ENCODE measurements at places on chromosomes 3 and 15. TPM values are rescaled to one million over a fixed set of nuclear protein-coding genes. Genes with fewer than 3 reads are reported as not detected.

- no peak for DNase-seq
Measured at GRCh38 chr15:70033109-70033508, 64.6 kb downstream of the TLE3 start.

DNA sequence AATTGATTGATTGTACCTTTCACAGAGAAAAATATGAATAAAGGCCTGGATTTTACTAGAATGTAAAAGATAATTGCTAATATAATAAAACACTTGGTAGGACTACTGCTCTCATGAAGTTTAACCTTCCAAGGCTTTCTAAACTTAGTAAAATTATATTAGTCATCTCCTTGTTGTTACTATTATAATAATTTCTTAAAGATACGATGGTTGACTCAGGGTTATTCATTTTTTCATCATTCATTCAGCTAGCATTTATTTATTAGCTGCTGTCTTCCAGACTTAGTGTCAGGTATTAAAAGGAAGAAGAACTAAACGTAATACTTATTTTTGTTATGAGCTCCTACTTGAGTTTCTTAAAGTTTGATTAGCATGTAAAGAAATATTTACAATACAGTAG lies 771.6 kb upstream of the NR2F2 start:
- no peak for DNase-seq

DNA sequence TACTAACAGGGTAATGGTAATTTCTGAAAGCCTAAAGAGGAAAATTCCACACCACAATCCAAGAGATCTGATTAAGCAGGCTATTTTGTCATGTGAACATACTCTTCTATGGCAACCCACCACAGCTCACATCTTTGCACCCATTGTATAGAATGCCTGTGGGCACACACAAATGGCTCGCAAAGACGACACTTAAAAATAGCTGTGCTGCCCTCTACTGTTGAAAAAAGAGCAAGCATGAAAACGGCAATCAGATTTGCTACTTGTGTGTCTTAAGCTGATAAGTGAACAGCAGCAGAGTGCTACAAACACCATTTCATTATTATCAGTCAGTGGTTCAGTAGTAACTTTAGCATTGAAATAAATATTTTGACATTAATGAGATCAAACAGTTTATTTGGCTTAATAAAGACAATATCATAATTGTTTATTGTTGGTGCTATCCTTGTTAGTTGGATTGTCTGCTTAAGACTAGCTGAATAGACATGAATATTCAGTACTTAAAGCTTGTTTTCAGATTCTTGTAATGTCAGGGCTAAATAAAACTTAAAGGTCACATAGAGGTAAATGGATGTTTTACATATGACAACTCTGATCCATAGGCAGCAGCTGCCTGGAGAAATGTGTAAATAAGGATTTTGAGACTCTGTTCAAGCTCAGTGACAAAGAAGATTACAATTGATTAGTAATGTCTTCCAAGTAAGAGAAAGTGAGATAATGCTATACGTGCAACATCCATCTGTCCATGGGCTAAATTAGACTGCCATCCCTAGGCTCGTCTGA lies 199.1 kb downstream of the LRRN1 start:
- DNase-seq, result peak; percentile 38

- no peak for DNase-seq
Measured at GRCh38 chr15:101063891-101064794, 145.0 kb downstream of the LRRK1 start.

DNA sequence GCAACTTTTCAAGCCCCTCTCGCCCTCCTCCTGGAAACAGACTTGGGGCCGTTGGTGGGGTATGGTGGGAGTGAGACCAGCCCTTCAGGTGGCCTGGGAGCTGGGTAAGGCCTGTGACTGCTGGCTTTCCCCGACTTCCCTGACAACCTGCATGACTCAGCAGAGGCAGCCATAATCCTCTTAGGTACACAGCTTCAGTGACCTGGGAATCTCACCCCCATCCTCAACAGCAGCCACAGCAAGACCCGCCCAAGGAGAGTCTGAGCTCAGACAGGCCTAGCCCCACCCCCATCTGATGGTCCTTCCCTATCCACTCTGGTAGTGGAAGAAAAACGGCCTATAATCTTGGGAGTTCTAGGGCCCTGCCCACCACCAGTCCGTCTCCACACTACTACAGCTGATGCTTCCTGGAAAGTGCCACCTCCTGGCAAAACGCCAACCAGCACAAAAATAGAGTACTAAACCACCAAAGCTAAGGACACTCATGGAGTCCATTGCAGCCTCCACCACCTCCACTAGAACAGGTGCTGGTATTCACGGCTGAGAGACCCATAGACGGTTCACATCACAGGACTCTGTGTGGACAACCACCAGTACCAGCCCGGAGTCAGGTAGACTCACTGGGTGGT lies 13.1 kb upstream of the SLC27A2 start:
- DNase-seq, result no peak

GRCh38 chr3:102712896-102713295 lies 278.1 kb downstream of the ZPLD1 start:
- DNase-seq, result no peak

DNA sequence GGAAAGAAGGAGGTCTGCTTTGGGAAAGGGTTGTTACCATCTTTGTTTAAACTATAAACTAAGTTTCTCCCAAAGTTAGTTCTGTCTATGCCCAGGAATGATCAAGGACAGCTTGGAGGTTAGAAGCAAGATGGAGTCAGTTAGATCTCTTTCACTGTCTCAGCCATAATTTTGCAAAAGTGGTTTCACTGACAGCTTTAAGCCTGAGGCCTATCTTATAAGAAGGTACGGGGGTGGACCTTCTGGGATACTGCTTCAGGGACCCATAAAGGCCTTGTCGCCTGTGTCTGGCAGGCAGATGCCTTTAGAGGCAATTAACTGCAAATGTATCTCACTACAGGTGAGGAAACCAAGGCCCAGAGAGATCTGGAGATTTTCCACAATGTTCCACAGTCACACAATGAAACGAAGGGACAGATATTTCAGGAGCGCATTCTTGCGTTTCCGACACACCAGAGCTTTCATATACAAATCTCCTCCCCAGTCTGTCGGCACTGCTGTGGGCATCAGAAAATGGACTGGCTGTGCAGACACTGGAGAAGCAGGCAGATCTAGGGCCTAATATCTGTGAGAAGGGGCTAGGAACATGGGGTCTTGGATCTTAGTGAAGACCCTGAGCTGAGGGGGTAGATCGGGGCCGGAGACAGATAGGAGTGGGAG lies 169.5 kb upstream of the SMAD3 start:
- DNase-seq, result no peak

DNA sequence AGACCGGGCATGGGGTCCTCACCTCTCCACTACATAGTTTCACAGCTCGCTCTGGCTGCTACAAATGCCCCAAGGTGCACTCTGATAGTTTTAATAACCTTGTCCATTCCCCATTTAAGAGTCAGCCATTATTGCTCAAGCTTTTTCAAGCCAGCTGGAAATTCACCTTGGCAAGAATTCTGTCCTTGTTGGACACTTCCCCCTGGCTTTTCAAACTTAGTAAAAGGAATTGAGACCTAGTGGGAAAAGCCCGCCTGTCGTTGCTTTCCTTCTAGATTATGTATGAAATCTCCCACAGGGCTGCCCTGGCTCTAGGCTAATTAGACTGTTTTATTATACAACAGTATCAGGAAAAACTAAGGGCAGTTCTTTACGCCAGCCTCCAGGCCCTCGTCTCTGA lies 293.7 kb upstream of the GADL1 start:
- DNase-seq, result no peak

DNA sequence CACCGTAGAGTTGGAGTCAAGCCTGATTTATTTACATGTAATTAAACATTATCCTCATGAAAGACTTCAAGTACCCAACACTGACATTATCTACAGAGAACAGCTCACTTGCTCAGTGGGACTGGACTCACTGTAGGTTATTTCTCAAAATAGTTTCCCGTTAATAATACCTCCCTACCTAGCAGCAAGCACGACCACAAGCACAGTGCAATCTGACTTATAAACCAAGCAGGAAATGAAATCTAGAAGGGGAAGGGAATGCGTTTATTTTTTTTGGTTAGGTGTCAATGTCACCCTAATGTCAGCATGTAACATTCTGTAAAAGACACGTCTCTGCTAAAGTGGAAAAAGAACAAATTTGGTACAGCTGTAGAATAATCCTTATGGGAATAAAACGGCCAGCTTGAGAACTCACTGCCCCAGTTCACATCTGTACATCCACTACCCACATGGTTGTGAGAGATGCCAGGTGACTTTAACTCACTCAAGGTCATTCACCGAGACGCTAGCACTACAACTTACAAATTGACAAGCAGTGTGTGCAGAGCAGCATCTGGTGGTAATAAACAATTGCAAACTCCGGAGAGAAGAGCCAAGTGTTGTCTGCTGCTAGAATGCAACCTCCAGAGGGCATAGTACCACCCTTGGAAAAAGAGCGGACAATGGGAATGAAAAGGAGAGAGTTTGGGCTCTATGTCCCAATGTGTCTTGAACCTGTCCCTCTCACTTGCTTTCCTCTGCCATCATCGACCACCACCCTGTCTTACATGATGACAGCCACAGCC lies 242.5 kb downstream of the CADPS start:
- DNase-seq, result peak; percentile 5

DNA sequence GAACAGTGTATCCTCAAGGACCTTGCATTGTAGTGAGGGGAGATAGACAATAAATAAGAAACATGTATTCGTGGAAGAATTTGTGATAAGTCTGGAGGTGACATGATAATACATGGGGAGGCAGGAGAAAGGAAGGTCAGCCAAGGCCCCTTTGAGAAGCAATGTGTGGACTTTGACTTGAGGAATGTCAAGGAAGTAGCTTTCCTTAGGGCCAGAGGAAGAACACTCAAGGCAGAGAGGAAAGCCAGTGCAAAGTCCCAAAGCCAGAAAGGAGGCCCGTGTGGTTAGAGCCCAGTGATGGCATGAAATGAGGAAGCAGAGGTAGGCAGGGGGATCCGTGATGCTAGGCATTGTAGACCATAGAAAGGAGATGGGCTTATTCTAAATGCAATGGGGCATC lies 192.2 kb downstream of the NR1D2 start:
- DNase-seq, result peak; percentile 71

DNA sequence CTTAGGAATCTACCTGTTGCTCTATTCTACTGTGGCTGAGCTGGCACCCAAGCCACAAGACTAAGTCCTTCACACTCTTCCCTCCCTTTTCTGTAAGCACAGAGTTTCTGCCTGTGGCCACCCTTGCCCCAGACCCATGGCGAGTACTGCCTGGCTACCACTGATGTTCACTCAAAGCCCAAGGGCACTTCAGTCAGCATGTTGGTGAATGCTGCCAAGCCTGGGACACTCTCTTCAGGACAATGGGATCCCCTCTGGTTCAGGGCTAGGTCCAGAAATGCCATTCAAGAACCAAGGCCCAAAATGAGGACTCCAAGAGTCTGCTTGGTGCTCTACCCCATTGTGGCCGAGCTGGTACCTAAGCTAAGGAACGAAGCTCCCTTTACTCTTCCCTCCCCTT lies 184.2 kb downstream of the FGF12 start:
- no peak for DNase-seq

DNA sequence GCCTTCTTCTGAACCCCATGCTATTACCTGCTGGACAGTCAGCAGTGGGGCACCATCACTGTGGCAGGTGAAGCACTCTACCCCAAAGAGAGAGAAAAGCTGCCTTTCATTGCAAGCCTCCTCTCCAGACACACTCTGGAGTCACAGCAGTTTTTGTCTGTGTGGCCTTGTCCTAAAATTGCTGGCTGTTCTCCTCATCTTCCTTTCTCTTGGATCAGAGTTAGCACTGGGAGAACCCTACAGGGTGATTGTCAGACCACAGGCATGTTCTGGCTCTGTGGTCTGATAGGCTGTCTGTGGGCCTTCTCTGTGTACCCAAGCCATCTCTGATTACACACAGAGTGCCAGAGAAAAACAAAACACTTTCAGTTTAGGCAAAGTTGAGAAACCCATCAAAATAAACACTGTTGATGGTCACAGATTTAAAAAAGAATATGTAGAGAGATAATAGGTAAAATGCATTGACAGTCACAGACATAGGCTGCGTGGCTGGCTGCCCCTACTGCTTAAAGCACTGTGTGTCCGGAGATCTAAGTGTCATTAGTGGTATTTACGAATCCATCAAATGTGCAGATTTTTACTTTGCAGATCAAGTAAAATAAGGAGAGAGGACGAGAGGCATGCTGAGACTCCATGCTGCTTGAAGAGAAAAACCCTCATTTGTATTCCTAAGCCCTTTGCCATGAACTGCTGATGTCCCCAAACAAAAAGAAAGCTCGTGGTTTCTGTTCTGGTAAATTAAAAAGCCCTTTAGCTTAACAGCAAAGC lies 689.9 kb downstream of the TUSC7 start:
- no peak for DNase-seq

DNA sequence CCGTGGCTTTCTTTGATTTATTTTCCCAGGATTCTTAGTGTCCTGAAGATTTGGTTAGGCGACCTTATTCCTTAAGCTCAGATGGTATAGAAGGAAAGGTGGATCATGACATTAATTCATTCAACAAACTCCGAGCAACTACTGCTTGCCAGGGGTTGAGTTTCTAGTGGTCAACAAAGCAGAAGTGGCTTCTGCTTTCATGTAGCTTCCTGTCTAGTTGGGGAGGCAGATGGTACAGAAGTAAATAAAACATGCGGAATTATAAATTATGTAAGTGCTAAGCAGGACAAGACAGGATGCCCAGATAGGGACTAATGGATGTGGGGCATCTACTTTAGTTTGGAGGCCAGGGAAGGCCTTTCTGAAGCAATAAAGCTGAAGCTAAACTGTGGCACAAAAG lies 15.6 kb downstream of the EEFSEC start:
- no peak for DNase-seq

DNA sequence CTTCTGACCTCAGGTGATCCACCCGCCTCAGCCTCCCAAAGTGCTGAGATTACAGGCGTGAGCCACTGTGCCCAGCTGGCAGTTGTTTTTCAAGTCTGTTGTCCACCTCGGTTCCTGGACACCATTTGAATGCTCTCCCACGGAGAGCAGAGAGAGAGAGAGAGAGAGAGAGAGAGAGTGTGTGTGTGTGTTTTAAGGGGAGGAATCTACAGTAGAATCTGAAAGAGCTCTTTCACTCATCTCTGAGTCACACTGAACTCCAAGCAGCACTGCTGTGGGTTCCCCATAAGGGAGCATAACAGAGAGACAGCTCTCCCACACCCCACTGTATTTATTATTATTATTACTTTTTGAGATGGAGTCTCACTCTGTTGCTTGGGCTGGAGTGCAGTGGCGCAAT lies 156.6 kb downstream of the RPLP1 start:
- DNase-seq, result no peak

DNA sequence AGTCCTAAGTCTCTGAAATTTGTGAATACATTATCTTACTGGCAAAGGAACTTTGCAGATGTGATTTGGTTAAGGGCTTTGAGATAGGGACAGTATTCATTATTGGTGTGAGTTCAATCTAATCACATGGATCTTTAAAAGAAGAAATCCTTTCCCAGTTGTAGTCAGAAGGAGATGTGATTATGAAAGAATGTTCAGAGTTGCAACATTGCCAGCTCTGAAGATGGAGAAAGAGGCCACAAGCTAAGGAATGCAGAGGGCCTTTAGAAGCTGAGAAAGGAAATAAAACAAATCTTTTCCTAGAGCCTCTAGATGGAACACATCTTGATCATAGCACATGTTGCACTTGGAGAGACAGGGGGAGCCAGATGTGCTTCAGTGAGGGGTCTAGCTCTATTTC lies 27.7 kb upstream of the SIAH2 start:
- no peak for DNase-seq

Gene NTRK3
- polyA plus RNA-seq, result 3.1 TPM

- DNase-seq, result no peak
Measured at GRCh38 chr3:190554197-190554596, 40.3 kb downstream of the IL1RAP start.
